ENCODE measurements at places on chromosomes 13 and 19. TPM values are rescaled to one million over a fixed set of nuclear protein-coding genes. Genes with fewer than 3 reads are reported as not detected.

DNA sequence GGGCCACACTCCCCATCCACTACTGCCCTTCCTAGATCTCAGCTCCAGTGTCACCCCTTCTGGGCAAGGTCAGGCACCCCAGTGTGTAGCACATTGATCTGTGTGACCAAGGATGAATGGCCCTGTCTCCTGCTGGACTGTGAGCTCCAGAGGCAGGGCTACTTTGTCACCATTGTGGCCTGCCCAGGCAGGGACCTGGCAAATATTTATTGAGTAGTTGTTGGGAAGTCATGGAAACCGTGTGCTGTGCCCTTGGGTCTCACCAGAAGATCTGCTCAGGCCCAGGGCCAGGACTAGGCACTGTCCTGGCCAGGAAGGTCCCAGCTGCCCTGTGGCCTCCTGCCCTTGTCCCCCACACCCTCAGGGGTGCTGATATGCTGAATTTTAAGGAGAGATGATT, 10.5 kb downstream of the NACC1 start:
- DNase-seq: no peak

DNA sequence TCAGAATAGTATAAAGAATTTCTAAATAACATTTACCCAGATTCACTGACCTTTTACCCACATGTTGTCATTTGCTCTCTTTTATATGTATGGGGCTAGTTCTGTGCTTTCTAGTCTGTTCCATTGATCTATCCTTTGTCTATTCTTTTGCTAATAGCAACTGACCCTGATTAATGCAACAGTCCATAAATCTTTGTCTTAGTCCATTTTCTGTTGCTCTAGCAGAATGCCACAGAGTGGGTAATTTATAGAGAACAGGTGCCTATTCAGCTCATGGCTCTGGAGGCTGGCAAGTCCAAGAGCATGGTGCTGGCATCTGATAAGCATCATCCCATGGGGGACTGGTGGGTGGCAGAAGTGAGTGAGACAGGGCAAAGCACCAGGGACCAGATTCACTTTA, 52.1 kb downstream of the LHFPL6 start:
- no peak for DNase-seq

- DNase-seq: no peak
These were observed 1.7 kb downstream of the MIER2 start for GRCh38 chr19:342801-343421.

- no peak for DNase-seq
These were observed 16.1 kb downstream of the COL4A1 start for GRCh38 chr13:110290826-110291225.

DNA sequence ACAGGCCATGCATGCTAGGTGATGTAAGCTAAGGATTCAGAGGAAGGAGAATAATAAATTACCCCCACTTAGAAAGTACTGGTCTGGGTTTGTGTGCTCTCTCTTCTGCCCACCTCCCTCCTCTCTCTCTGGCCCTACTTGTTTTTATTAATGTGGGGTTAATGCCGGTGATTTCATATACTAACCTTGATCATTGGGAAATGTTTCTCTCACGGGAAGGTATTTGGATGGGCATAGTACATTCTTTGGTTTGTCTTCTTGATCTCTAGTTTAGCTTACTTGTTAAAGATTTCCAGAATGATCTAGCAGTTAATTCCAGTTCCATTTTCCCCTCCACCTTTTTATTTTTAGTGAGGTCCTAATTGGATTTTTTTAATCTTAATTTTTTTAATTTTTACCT, 24.6 kb downstream of the ARHGAP35 start:
- no peak for DNase-seq

- no peak for DNase-seq
These were observed 20.7 kb upstream of the OLFM4 start for GRCh38 chr13:53007872-53008271.

DNA sequence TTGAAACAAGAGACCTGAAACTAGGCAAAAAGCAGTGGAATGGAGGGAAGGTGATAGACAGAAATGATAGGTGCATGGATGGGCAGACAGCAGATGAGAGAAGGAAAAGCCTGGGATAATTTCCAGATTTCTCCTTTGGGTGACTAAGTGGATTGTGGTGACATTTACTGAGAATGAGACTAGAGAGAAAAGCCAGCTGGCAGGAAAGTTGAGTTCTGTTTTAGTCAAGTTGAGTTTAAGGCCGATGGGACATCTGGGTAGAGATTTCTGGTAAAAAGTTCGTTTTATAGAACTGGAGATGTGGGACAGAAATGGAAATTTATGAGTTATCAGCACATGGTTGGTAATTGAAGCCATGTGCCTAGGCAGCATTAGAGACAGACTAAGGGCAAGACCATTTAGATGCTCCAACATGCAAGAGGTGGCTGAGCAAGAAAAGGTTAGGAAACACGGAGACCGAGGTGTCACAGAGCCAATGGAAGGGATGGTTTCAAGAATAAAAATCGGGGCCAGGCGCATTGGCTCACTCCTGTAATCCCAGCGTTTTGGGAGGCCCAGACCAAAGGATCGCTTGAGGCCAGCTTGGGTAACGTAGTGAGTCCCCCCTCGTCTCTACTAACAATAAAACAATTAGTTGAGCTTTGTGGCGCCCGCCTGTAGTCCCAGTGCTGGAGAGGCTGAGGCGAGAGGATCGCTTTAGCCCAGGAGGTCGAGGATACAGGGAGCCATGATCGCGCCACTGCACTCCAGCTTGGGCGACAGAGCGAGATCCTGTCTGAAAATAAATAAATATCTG, 9.6 kb upstream of the DGKH start:
- no peak for DNase-seq

- DNase-seq: no peak
These were observed 64.0 kb upstream of the ZNF681 start for GRCh38 chr19:23822735-23823134.

- no peak for DNase-seq
These were observed 41.4 kb downstream of the CEBPG start for GRCh38 chr19:33414667-33415605.

DNA sequence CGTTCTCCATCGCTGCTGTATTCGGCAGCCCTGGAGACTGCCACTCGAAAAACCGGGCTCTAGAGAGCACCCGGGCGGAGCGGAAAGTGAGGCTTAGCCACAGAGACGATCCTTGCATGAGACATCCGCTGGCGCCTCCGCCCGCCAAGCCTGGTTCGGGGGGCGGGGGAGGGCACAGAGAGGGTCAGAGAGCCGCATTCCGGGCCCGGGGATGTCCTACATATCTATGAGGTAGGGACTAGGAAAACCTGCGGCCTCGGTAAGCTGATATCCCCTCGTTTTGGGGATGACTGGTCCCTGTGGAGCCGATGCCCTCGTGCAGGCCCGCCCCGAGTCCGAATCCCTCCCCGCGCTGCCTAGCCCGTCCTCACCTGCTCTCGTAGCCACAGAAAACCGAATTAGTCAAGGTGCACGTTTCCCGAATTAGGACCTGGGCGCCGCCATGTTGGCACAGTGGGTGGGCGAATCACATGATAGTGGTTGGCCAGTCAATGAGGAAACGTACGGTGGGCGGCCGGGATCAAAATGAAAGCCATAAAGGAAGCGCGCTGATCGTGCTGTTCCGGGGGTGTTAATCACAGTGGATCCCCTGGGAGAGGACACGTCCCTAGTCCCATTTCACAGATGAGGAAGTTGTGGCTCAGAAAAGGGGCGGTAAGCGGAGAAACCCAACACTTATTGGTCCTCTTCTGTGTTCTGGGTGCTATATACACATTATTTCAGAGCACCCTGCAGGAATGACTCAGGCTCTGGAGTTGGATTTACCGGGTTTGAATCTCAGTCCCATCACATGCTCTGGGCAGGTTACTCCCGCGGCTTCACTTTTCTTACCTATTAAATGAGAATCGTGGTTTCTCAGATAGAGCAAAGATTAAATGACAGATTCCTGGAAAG, at the start of gene TRMT1:
Gene TRMT1 (minus strand): TSS at position 459 of the 894 bp plus-strand sequence. CDS start 341 bp downstream, at position 118.
- DNase-seq: peak; percentile 95

GRCh38 chr19:56144831-56145230, 3.7 kb downstream of the ZNF444 start:
- DNase-seq: no peak

DNA sequence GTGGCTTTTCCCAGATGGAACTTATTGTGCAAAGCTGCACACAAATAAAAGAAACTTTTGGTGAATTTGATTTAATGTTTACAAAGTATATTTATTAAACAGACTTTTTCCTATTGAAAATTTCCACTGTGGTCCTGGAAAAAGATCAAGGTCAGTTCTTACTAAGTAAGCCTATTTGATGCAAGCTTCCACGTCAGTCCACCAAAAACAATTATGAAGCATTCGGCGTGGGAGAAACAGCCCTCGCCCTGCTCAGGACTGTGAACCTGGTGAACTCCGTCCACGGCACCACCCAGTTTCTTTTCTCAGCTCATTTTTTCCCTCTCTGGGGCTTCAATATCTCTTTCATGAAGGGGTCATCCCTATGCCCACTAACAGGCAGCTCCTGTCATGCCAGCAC, 149.8 kb downstream of the EFNB2 start:
- no peak for DNase-seq

DNA sequence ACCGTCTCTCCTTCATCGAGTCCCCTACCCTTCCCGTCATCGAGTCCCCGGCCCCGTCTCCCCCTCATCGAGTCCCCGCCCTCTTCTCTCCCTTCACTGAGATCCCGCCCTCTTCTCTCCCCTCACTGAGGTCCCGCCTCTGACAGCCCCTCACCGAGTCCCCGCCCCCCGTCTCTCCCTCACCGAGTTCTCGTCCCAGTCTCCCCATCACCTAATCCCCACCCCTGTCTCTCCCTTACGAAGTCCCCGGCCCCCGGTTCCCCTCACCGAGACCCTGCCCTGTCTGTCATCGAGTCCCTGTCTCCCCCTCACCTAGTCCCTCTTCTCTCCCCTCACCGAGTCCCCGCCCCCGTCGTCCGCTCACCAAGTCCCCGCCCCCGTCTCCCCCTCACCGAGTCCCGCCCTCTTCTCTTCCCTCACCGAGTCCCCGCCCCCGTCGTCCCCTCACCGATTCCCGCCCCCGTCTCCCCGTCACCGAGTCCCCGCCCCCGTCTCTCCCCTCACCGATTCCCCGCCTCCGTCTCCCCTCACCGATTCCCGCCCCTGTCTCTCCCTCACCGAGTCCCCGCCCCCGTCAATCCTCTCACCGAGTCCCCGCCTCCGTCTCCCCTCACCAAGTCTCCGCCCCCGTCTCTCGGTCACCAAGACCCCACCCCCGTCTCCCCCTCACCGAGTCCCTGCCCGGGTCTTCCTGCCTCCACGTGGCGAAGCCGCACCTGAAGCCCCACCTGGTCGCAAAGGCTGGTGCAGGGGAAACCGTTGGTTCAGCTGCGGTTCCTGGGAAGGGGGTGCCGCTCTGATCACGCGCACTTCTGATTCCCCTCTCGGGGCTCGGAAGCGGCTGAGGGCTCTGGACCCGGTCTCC, 23.9 kb upstream of the ZNF846 start:
- DNase-seq: peak; percentile 94

DNA sequence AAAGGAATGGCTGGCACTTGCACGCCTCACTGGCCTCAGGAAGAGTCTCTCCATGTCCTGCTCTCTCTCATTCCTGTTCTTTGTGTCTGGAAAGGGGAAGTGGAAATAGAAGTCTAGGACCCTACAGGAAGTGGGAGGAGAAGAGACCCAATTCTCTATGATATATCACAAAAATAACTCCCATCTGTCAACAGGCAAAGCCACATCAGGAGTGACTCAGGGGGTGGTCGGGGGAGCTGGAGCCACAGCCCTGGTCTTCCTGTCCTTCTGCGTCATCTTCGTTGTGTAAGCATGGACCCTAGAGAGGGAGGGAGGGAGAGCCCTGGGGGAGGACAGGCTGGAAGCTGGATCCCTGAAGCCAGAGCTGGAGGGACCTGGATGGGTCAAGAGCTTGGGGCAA, 3.0 kb downstream of the SIGLEC9 start:
- DNase-seq: no peak

- no peak for DNase-seq
These were observed 32.5 kb downstream of the PCDH20 start for GRCh38 chr13:61383111-61383510.

DNA sequence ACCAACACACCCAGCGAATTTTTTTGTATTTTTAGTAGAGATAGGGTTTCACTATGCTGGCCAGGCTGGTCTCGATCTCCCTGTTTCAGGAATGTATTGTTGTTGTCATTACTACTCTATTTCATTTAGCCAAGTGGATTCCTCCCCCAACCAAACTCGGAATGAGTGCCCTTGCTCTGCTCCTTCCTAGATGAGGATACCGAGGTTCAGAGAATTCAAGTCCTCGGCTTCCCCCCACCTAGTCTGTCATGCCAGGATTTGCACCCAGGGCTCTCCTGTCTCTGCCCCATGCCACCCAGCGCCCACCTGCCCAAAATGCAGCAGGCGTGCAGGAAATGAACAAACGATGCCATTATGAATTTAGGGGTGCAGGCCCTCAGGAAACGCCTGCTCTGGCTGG, 3.5 kb upstream of the SPACA4 start:
- DNase-seq: no peak

DNA sequence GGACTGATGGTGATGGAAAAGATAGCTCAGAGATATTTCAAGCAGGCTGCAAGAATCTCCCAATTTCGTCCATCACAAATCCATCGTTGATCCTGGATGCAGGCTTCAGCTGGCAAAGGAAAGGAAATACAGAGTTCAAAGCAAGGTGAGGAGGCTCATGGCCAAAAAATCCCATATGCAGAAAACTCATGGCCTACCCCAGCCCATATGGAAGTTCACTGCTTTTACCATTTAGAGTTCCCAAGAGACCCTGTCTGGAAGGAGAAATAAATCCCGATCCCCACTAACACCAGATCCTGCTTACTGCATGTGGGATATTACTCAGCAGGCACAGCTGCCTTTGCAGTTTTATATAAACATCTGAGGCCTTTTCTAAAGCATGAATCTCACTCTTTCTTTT, 412.9 kb upstream of the SPRY2 start:
- DNase-seq: no peak

DNA sequence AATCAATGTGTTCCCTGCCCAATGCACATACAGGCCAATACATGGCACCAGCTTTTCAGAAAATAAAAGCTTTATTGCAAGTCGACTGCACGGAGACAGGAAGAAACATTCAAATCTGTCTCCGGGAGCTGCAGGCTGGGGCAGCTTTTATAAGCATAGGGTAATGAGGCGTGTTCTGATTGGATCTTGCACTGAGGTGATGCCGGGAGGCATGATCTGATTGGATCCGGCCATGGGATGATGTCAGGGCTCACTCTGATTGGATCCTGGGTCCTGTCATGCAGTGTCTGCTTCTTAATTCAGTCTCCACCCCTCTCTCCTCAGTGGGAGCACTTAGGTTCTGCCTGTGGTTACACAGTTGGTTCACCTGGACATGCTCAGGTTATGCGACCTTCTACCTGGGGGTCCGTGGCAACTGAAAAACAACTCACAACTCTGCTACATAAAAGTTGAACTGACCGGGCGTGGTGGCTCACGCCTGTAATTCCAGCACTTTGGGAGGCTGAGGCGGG, 11.8 kb upstream of the FBN3 start:
- DNase-seq: no peak

- no peak for DNase-seq
These were observed 2.6 kb downstream of the POU2F2 start for GRCh38 chr19:42129399-42130253.

GRCh38 chr19:58400316-58400915, 5.0 kb downstream of the RNF225 start:
- DNase-seq: no peak

GRCh38 chr13:43865892-43866291, 13.6 kb downstream of the CCDC122 start:
- DNase-seq: no peak

IGFL1 gene
- not detected for total RNA-seq

MAP1S gene
- 83.8 TPM for total RNA-seq

SELENOV gene
- total RNA-seq: not detected

DPF1 gene
- 0.16 TPM for total RNA-seq

THSD1 gene
- total RNA-seq: 0.08 TPM
